ENCODE measurements at places on chromosomes 16 and 17.

DNA sequence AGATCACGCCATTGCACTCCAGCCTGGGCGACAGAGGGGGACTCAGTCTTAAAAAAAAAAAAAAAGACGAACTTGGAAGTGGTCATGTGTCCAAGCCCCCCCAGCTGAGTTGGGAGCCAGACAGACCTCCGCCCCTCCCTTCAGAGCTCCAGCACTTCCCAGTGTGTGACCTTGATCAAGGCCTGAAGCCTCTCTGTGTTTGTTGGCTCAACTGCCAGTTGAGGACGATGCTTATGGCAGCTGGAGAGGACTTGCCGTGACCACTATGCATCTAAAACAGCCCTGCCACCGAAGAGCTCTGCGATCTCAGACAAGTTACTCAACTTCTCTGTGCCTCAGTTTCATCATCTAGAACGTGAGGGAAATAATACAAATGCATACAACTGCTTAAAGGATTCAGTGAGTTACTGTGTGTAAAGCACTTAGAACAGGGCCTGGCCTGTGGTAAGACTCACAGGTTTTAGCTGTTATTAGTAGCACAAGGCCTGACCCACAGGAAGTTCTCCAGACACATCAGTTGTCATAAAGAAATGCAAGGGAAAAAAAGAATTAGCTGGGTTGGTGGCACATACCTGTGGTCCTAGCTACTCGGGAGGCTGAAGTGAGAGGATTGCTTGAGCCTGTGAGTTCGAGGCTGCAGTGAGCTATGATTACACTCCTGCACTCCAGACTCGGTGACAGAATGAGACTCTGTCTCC lies 7.0 kb upstream of the IL27 start:
- no peak for DNase-seq

- no peak for DNase-seq
These were observed 154.4 kb downstream of the ABCA8 start for GRCh38 chr17:68800751-68801150.

DNA sequence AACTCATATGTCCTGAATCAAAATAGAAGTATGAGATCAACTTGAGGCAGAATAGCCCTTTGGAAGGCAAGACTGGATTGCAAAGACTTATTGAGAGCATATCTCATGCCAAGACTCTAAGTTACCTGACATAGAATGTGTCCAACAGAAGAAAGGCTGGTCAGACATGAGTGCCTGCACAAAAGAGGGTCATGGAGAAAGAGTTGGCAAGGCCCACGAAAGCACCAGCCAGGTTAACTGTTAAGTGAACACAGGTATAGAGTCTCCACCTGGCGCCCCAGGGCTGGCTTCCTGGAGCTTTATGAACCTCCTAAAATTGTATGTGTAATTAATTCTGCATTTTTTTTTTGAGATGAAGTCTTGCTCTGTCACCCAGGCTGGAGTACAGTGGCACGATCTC lies 71.0 kb downstream of the CMC2 start:
- no peak for DNase-seq

GRCh38 chr17:80177986-80178595 lies 8.3 kb downstream of the CARD14 start:
- DNase-seq = no peak

- no peak for DNase-seq
These were observed 40.3 kb upstream of the ENPP7 start for GRCh38 chr17:79690466-79690865.

DNA sequence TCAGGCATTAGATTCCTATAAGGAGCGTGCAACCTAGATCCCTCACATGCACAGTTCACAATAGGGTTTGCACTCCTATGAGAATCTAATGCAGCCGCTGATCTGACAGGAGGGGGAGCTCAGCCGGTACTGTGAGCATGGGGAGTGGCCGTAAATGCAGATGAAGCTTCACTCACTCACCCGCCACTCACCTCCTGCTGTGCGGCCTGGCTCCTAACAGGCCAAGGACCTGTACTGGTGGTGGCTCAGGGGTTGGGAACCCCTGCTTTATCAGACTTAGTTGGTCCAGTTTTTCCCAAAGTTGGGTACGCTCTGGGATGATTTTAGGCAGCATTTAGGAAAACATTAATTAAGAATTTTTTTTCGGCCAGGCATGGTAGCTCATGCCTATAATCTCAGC lies 103.8 kb downstream of the MARF1 start:
- no peak for DNase-seq

GRCh38 chr17:42669977-42670788 lies 6.6 kb downstream of the PLEKHH3 start:
- DNase-seq = no peak

- no peak for DNase-seq
These were observed 200.1 kb downstream of the CBLN1 start for GRCh38 chr16:49081554-49081953.

DNA sequence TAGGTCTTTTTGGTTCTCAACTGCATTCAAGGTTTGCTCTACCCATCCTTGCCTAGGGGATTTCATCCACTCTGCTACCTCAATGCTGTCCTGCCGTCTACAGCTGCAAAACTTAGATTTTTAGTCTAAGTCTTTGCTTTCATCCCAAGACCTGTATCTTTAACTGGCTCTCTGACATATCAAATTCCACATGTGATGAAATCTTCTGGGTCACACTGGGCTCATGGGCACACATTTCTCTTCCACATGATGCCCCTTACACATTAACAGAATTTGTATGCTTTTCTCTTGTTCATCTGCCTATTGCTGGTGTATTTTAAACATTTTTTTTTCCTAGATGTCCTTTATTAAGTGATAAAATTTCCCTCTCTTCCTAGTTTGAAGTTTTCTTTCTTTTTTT lies 39.6 kb downstream of the MAF start:
- no peak for DNase-seq

GRCh38 chr17:72104164-72104862 lies 16.5 kb upstream of the SOX9 start:
- DNase-seq = no peak

GRCh38 chr16:1997494-1998359 lies 8.0 kb downstream of the SYNGR3 start:
- DNase-seq = no peak

GRCh38 chr16:2686912-2687507 lies 4.7 kb downstream of the KCTD5 start:
- no peak for DNase-seq

DNA sequence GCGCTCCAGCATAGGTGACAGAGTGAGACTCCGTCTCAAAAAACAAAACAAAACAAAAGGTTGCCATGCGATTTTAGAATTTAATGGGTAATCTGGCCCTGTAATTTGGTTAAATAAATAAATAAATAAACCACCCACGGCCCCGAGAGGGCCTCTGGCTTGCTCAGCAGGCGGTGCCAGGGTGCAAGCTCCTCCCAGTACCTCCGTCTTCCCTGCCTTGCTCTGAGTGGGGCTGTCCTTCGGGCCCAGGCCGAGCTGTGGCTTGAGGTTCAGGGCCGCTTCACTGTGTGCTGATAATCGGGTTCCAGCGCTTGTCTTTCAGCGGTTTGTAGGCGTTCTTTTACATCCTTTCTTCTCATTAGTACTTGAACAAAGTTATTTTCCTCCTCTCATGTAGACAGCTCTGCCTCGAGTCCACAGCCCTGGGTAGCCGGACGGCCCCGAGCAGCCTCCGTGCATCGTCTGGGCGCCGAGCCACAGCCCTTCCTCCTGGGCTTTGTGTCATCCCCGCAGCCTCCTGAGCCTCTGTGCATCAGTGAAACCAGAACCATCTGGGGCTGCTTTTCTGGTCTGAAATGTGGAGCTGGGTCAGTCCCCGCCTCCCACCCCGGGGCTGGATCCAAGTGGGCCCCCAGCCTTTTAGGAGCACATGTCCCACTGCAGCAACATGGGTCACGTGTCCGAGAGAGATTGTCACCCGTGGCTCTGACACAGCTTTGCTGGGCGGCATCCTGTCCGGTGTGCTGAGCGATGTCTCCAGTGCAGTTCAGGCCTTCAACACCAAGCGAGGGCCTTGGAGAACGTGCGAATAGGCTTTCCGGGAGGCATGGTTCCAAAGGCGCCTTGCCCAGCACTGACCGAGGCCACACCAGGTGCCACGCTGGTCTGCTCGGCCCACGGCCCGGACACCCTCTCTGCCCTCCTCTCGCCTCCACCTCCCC lies 157.4 kb upstream of the CHMP6 start:
- DNase-seq = no peak

DNA sequence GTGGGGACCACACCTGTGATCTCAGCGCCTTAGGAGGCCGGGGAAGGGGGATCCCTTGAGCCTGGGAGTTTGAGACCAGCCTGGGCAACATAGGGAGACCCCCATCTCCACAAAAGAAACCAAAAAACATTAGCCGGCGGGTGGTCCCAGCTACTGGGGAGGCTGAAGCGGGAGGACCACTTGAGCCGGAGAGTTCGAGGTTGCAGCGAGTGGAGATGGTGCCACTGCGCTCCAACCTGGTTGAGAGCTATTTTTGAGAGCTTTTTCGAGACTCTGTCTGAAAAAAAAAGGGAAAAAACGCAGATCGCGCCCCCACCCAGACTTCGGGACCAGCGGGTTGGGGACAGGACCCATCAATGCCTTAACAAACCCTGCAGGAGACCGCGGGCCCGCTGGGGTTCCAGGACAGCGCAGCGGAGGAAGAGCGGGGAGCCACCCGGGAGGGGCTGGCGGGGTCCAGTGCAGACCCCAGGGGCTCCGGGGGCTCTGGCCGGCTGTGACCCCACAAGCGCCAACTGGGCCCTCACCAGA lies 762 bp upstream of the BAIAP3 start:
- DNase-seq = no peak

GRCh38 chr17:4074831-4075495 lies 67.9 kb downstream of the ZZEF1 start:
- DNase-seq = no peak

GRCh38 chr16:71956486-71956885 lies 43.7 kb downstream of the PKD1L3 start:
- no peak for DNase-seq

GRCh38 chr17:81245024-81245664 lies 6.0 kb downstream of the NDUFAF8 start:
- DNase-seq = no peak

- DNase-seq = no peak
These were observed 104.2 kb downstream of the CDK5R1 start for GRCh38 chr17:32590974-32591373.

DNA sequence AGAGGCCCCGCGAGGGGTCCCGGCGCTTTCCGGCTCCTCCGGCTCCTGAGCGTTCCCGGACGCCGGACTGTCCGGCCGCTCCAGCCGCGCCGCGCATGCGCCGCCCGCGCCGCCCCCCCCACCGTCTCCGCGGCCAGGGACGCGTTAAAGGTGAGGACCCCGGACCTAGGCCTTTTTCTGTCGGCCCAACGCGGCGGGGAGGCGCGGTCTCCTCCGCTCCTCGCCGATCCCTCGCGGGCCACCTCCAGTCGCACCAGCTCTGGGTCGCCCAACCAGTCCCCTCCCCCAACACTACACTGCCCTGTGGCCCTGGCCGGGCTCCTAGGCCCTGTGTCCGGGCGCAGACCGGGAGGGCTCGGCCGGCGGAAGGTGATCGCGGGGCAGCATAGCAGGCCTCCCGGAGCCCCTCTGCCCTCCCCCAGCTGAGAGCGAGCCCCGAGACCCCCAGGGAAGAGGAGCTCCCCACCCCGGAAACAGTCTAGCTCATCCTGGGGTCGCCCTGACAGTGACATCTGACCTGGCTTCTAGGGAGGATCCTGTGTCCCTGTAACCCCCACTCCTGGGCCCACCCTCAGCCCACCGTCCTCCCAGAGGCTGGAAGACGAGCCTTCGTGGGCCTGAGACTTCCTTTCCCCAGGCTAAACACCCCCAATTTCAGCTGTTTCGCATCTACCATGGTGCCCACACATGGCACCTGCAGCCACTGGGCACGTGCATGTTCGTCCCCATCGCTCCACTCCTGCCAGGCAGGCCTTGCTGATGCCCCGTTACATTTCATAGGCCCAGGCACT lies 14.7 kb upstream of the BCAR1 start:
- DNase-seq = peak; percentile 91

DNA sequence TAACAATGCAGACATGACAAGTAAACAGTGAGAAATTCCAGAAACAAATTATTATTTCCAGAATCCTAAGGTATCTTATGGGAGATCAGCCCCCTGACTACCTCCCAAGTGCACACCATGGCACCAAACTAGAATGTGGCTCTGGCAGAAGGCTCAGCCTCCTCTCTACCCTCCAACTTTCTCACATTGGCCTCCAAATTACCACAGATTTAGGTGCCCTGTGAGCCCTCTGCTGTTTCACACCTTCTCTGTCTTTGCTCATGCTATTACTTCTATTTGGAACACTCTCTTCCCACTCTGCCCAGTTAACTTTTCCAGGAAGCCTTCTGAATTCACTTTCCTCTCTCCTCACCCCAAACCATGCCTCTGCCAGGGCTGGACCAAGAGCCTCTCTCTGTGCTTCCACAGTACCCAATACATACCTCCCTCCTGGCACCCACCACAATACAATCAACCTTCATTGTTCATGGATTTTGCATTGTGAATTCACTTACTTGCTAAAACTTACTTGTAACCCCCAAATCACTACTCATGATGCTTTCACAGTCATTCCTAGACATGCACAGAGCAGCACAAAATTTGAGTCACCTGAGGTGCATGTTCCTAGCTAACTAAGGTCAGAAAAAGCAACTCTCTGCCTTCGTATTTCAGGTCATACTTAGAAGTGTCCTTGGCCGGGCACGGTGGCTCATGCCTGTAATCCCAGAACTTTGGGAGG lies 31.4 kb downstream of the SMG6 start:
- DNase-seq = no peak

DNA sequence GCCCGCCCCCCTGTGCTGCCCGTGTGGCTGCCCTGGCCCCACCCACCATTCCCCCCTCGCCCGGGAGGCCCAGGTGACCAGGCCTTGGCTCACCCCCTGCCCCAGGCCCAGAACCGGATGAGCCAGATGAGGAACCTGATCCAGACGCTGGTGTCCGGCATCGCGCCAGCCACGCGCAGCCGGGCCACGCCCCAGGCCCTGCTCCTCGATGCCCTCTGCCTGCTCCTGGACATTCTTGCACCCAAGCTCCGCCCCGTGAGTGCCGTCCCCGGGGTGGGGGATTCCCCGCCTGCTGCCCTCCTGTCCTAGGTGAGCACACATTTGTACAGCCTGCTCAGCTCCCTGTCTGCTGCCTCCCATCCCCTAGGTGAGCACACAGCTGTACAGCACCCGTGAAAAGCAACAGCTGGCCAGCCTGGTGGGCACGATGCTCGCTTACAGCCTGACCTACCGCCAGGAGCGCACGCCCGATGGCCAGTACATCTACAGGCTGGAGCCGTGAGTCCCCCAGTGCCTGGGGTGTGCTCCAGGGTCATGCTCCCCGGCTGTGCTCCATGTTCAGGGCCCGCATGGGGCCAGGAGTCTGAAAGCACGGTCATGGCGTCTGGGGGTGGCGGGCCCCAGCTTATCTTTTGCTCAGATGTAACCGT lies 4.8 kb downstream of the GNG13 start:
- no peak for DNase-seq

GRCh38 chr16:19907161-19907992 lies 22.7 kb upstream of the GPRC5B start:
- peak; percentile 79 for DNase-seq

Data from type B pancreatic cell (in vitro differentiated cells).